ENCODE measurements at places on chromosomes 3 and 15. TPM values are rescaled to one million over a fixed set of nuclear protein-coding genes. Genes with fewer than 3 reads are reported as not detected.

SPINK8 gene
- not detected for total RNA-seq

SLC2A2 gene
- total RNA-seq = not detected

CD200 gene
- total RNA-seq = not detected

SPINT1 gene
- 0.85 TPM for total RNA-seq

EIF3J gene
- 126 TPM for total RNA-seq

ACAD9 gene
- 25.4 TPM for total RNA-seq

CAMP gene
- total RNA-seq = not detected

CHRNA7 gene
- 4.2 TPM for total RNA-seq

Measured in A549 treated with CORT108297 at 1 μM for 4 hours (cell line).